ENCODE measurements at places on chromosomes 16 and 17. TPM values are rescaled to one million over a fixed set of nuclear protein-coding genes. Genes with fewer than 3 reads are reported as not detected.

DNA sequence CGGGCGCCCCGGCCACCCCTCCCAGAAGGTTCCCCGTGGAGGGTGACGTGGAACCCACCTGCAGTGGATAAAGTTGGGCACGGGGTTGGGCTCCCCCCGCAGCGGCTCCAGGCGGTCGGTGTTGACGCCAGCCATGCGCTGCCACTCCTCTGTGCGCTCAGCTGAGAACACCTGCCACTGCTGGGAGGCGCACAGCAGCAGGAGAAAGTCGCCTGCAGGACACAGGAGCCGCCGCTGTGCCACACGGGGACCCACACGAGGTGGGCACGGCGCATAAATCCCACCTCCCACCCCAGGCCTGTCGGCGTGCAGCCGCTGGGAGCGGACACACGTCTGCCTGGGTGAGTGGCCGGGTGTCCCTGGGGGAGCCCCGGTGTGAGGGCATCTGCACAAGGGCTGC, 20.7 kb downstream of the CTU2 start:
- peaks cover 41% of the 10 kb centered on the region for H3K36me3 ChIP-seq
- DNase-seq = peak; percentile 88
- H3K27ac ChIP-seq = no peak overlapping the region
- no peak overlapping the region for H3K4me3 ChIP-seq
- H3K4me1 ChIP-seq = no peaks in the 10 kb centered on the region

DNA sequence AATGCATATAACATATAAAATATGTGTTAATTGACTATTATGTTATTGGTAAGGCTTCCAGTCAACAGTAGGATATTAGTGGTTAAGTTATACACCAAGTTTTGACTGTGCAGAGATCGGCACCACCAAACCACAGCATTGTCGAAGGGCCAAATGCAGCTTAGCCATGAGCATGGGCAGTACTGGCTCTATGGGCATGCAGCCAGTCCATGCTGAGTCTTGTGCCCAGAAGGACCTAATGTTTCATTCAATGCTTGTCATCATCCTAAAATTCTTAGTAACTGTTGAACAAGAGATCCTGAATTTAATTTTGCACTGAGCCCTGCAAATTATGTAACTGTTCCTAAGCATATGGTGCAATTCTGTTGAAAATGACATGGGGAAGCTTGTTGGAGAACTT, 233.4 kb upstream of the HS3ST3A1 start:
- H3K36me3 ChIP-seq = no peaks in the 10 kb centered on the region
- DNase-seq = no peak
- H3K4me3 ChIP-seq = no peak overlapping the region
- no peaks in the 10 kb centered on the region for H3K27me3 ChIP-seq

- DNase-seq = no peak
- H3K27me3 ChIP-seq = no peaks in the 10 kb centered on the region
- H3K27ac ChIP-seq = no peak overlapping the region
Measured at GRCh38 chr17:55444471-55445441, 23.1 kb upstream of the MMD start.

FOXL1 gene
- 1.9 TPM for total RNA-seq

DNA sequence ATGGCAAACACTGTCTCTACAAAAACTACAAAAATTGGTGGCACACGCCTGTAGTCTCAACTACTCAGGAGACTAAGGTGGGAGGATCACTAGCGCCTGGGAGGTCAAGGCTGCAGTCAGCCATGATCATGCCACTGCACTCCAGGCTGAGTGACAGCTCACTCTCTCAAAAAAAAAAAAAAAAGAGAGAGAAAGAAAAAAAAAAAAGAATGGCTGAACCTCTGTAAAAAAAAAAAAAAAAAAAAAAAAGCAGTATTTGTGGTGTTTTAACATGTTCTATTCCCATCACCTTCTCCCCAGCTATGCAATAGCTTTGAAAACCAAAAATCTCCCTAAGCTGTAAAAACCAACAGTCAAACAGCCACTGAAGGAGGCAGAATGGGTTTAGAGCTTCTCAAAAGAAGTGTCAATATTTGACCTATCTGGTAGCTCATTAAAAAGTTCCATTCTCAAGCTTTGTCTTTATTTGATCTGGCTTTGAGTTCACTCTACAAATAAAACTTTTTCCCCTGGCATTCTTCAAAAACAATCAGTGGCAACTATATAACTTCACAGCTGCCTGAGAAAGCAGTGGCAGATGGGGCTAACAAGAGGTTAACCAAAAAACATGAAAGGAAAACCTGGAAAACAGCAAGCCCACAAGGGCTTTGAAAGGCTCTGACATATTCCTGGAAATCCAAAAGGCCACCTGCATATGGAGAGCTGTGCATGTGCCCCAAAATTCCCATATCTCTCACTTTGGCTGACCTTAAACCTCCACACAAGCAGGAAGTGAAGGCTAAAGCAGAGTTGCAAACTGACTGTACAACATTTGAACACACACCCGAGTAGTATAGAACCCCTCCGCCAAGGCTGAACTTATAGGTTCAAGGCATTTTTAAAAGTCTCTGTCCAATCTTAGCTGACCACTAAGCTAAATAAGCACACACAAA, 36.0 kb downstream of the USP32 start:
- no peak overlapping the region for H3K4me3 ChIP-seq
- peaks cover 7% of the 10 kb centered on the region for H3K4me1 ChIP-seq
- H3K27me3 ChIP-seq = no peaks in the 10 kb centered on the region
- DNase-seq = no peak

DNA sequence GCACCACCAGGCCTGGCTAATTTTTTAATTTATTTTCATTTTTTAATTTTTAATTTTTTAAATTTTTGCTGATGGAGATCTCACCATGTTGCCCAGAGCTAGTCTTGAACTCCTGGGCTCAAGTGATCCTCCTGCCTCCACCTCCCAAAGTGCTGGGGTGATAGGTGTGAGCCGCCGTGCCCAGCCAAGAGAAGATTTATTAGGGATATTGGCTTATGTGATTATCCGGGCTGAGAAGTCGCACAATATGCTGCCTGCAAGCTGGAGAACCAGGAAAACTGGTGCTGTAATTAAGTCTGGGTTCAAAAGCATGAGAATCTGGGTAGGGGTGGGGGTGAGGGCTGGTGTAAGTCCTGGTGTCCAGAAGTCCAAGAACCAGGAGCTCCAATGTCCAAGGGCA, 2.5 kb upstream of the C16orf90 start:
- H3K36me3 ChIP-seq = no peaks in the 10 kb centered on the region
- H3K27ac ChIP-seq = no peak overlapping the region
- H3K27me3 ChIP-seq = no peaks in the 10 kb centered on the region
- H3K4me1 ChIP-seq = peaks cover 11% of the 10 kb centered on the region
- no peak for DNase-seq

- H3K36me3 ChIP-seq = no peaks in the 10 kb centered on the region
- no peaks in the 10 kb centered on the region for H3K27me3 ChIP-seq
- H3K4me1 ChIP-seq = peaks cover 3% of the 10 kb centered on the region
- peak; percentile 7 for DNase-seq
Measured at GRCh38 chr17:40518401-40519088, 17.1 kb upstream of the TNS4 start.

DNA sequence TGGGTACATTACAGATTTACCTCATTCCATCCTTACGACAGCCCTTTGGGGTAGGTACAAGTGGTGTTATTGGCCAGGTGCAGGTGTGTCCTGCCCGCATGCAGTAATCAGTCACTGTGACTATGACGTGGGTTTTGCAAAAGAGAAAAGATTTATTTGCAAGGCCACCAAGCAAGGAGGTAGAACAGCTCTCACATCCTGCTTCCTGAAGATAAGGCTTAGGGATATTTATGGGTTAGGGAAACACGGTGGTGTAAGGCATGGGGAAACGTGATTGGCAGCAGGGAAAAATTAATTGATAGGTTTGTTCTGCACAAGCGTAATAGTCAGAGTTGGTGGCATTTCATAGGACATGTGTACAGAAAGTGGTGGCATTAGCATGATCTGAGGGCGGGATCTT, 214.8 kb downstream of the PARN start:
- no peak overlapping the region for H3K4me3 ChIP-seq
- no peaks in the 10 kb centered on the region for H3K27me3 ChIP-seq
- H3K36me3 ChIP-seq = no peaks in the 10 kb centered on the region
- H3K4me1 ChIP-seq = peaks cover 1% of the 10 kb centered on the region

TBX4 gene
- total RNA-seq = not detected

GRCh38 chr17:77491921-77492445, 351.2 kb downstream of the SEC14L1 start:
- DNase-seq = peak; percentile 3
- H3K4me1 ChIP-seq = peaks cover 19% of the 10 kb centered on the region
- H3K27me3 ChIP-seq = no peaks in the 10 kb centered on the region
- no peak overlapping the region for H3K4me3 ChIP-seq

- no peaks in the 10 kb centered on the region for H3K36me3 ChIP-seq
- no peak for DNase-seq
- H3K4me1 ChIP-seq = no peaks in the 10 kb centered on the region
- no peak overlapping the region for H3K27ac ChIP-seq
- no peaks in the 10 kb centered on the region for H3K27me3 ChIP-seq
- H3K4me3 ChIP-seq = no peak overlapping the region
Measured at GRCh38 chr16:72210072-72210471, 38.1 kb upstream of the PMFBP1 start.

GRCh38 chr17:59830007-59830630, 62.6 kb downstream of the TUBD1 start:
- H3K36me3 ChIP-seq = no peaks in the 10 kb centered on the region
- H3K4me3 ChIP-seq = no peak overlapping the region
- H3K27ac ChIP-seq = peak overlapping the region; percentile 59
- H3K27me3 ChIP-seq = no peaks in the 10 kb centered on the region

- no peak within 1 kb of the TSS for H3K27ac ChIP-seq
- H3K4me3 ChIP-seq = no peak within 1 kb of the TSS
- no peak for DNase-seq
- H3K27me3 ChIP-seq = no peaks in the 10 kb centered on the region
- no peaks in the 10 kb centered on the region for H3K36me3 ChIP-seq
Measured at GRCh38 chr16:29899516-29900101, at the start of gene SEZ6L2. Gene SEZ6L2 (minus strand): TSS chr16:29899550. CDS start chr16:29899019, 531 bp downstream.

DNA sequence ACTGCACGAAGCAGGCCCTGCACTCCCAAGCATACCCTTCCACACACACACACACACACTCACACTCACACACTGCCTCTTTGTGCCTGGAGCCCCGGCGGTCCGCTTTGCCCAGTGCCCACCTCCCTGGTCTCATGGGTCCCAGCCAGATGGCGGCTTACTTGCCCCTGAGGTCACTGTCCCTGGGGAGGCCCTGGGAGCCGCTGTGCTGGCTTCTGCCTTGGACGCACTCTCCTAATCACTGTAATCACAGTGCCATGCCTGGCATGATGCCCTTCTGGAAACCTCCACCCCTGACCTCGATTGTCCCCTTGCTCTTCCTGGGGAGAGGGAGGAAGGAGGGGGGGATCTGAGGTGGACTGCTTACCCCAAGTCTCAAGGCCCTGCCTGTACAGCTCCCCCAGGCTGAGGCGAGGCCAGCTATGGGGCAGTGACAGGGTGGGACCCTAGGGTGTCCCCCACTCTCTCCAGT, 36.0 kb downstream of the ARHGAP23 start:
- peaks cover 10% of the 10 kb centered on the region for H3K4me1 ChIP-seq
- no peak overlapping the region for H3K4me3 ChIP-seq
- peak overlapping the region; percentile 35 for H3K27ac ChIP-seq
- H3K36me3 ChIP-seq = peaks cover 16% of the 10 kb centered on the region
- H3K27me3 ChIP-seq = no peaks in the 10 kb centered on the region
- DNase-seq = peak; percentile 57

DNA sequence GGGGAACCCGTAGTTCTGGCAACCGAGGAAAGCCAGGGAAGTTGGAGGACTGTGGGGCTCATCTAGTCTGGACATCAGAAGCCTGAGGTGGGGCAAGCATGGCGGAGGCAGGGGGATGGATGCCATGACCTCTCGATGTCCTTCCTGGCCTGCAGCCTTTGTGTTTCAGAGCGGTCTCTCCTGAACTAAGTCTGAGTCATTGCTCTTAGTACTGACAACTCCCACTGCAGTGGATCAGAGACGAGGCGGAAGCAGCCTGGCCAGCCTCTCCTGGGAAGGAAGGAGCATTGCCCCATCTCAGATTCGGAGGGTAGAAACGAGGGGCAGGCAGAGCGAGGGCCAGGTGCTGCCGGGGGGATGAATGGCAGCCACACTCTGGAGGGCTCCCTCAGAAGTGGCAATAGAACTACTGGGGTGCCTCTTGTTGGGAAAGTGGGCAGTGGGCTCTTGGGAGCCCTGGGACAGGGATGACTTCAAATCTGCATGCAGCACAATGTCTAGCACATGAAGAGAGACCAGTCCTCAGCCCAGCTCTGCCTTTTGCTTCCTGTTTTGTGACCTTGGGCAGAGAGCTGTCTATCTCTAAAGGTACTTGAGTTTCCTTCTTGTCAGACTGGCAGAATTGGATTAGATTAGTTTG, 3.6 kb upstream of the STAC2 start:
- H3K36me3 ChIP-seq = no peaks in the 10 kb centered on the region
- H3K27me3 ChIP-seq = peaks cover 18% of the 10 kb centered on the region
- H3K27ac ChIP-seq = no peak overlapping the region
- peaks cover 9% of the 10 kb centered on the region for H3K4me1 ChIP-seq
- no peak overlapping the region for H3K4me3 ChIP-seq

- no peaks in the 10 kb centered on the region for H3K4me1 ChIP-seq
- no peak for DNase-seq
- H3K4me3 ChIP-seq = no peak overlapping the region
- H3K27ac ChIP-seq = no peak overlapping the region
- H3K36me3 ChIP-seq = no peaks in the 10 kb centered on the region
Measured at GRCh38 chr16:5971924-5972323, 874.3 kb upstream of the EEF2KMT start.

- peak; percentile 13 for DNase-seq
- H3K4me3 ChIP-seq = peak overlapping the region; percentile 79
- peaks cover 4% of the 10 kb centered on the region for H3K36me3 ChIP-seq
- no peaks in the 10 kb centered on the region for H3K27me3 ChIP-seq
Measured at GRCh38 chr17:10698096-10698818, 863 bp downstream of the ADPRM start.

DNA sequence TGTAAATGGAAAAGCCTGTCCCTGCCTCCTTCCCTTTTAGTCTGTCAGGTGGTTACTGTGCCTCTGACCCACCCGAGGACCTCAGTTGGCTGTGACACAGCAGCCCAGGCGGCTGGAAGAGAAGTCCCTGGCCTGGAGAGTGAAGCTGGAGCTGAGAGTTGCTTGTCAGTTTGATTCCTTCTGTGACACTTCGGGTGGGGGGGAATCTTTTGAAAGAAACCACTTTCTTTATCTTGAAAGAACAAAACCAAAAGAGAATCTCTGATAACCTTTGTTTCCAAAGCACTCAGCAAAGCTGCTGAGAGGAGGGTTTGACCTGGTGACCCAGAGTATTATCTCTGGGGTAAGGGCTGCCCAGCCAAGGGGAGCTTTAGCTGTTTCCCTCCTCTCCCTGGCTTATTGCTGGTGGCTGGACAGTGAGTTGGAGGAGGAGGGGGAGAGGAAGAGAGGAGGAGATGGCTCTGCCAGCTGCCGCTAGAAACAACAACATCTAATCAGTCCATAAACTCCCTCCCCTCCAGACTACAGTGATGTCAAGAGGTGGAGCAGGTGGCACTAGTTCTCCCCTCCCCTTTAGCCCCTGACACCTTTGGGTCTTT, 34.0 kb downstream of the YPEL2 start:
- no peaks in the 10 kb centered on the region for H3K36me3 ChIP-seq
- H3K4me1 ChIP-seq = peaks cover 97% of the 10 kb centered on the region
- H3K4me3 ChIP-seq = no peak overlapping the region
- DNase-seq = no peak

- H3K27me3 ChIP-seq = no peaks in the 10 kb centered on the region
- no peak overlapping the region for H3K4me3 ChIP-seq
- H3K4me1 ChIP-seq = no peaks in the 10 kb centered on the region
- DNase-seq = no peak
- H3K27ac ChIP-seq = no peak overlapping the region
Measured at GRCh38 chr17:22600644-22601298, 908.4 kb downstream of the KCNJ18 start.

GRCh38 chr16:17416461-17417311, 54.1 kb downstream of the XYLT1 start:
- no peak overlapping the region for H3K4me3 ChIP-seq
- no peak overlapping the region for H3K27ac ChIP-seq
- peaks cover 8% of the 10 kb centered on the region for H3K4me1 ChIP-seq
- no peaks in the 10 kb centered on the region for H3K27me3 ChIP-seq
- peak; percentile 8 for DNase-seq

KRT25 gene
- total RNA-seq = not detected

Measured in thyroid gland (tissue), 4 donors.